ENCODE measurements at places on chromosomes 3 and 15. TPM values are rescaled to one million over a fixed set of nuclear protein-coding genes. Genes with fewer than 3 reads are reported as not detected.

DNA sequence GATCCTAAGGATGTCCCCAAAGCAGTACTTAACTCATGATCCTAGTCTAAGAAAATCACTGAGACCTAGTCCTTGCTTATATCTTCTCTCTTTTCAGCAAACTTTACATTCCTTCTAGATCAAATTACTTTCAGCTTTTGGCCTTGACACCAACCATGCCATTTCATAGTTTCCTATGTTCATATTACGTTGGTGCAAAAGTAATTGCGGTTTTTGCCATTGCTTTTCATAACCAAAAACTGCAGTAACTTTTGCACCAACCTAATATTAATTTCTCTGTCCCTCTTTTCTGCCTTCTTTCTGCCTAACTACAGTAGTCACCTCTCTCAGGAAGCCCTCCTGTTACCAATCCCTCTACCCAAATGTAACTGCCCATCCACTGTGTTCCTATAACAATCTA, 36.8 kb downstream of the CCDC191 start:
- DNase-seq, result no peak

GRCh38 chr15:22979238-22980188, 655 bp downstream of the CYFIP1 start:
- peak; percentile 60 for DNase-seq

The CHRFAM7A gene
- not detected for polyA plus RNA-seq

The CADM2 gene
- polyA plus RNA-seq, result not detected

DNA sequence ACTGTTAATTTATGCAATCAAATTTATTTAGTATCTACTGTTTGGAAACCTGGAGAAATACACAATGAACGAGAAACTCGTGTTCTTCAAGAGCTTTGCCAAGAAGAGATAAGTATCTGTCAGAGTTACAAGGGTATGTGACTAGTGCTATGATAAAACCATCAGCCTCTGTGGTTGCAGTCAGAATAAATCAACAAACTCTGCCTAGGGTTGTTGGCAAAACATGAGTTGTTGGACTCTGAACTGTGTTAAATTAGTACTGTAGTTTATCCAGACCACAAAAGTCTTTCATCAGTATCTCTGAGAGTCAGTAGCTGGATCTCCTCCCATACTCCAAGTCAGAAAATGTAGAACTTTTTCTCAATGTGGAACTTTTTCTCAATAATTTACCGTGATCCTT, 918.4 kb downstream of the NAALADL2 start:
- DNase-seq, result peak; percentile 1

DNA sequence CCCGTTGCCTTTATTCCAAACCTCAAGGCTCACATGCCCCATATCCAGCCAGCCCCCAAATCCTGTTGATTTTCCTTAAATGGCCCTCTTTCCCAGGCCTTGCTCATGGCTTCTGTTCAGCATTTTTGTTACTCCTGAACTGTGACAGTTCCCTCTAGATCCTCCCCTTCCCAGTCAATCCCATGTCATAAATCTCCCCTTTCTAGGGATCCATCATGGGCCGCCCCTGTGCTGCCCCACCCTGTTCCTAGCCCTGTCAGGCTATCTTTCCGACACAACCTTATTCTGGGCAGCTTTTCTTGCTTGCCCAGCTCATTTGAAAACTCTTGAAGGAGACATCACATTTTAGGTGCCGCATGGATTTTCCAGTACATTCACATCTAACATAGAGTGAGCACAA, 84.8 kb downstream of the TLE3 start:
- no peak for DNase-seq

The PRR20G gene
- polyA plus RNA-seq, result not detected

GRCh38 chr3:6097556-6097955, 763.4 kb upstream of the GRM7 start:
- no peak for DNase-seq

The COPG1 gene
- 98.1 TPM for polyA plus RNA-seq

DNA sequence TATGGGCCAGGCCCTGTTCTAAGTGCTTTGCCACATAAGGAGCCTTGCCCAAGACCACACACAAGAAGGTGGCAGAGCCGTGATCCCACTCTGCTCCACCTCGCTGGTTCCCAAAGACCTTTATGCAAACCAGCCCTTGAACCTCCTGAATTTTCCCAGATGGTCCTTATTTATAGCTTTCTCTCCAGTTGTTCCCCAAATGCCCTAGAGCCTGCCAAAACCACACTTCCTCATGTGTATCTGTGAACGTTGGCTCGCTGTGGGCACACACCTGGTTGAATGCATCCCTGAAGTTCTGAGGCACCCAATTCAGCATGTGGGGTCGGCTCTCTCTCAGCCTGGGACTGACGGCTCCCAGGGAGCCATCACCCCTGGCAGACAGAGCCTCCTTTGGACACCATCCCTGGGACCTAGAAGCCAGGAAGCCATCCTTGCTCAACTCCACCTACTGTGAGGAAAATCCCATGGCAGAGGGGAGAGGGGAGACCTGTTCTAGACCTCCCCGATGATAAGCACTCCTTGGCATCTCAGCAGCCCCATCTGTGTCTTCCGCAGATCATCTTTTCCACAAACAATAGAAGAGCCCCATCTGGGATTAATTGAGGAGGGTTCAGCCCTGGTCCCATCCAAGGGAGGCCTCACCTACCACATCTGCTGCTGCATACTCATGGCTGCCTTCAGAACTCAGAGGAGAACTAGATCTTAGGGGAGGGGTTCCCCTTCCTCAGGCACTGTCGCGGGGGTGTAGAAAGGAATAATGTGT, 42.3 kb upstream of the LIMD1 start:
- no peak for DNase-seq

GRCh38 chr3:149263856-149264255, 42.2 kb upstream of the CP start:
- no peak for DNase-seq

DNA sequence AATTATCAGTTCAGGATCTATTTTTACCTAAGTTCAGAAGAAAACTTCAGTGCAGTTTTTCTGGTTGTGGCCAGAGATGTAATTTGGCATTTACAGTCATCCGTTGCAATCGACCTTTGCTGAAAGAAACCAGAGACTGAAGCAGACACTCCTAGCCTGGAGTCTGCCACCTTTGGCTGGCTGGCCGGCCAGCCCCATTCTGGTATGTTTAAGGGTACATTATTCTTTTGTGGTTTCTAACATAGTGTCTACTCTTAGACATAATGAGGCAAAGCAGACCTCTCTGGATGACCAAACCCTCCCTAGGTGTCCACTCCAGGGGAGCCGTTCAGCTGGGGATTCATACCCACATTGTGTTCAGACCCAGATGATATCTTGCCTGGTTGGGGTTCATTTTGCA, 275.9 kb upstream of the TPM1 start:
- no peak for DNase-seq

GRCh38 chr3:66499881-66500575, 794 bp downstream of the LRIG1 start:
- DNase-seq, result peak; percentile 1

The CSPG4 gene
- 5.9 TPM for polyA plus RNA-seq

The RTP1 gene
- not detected for polyA plus RNA-seq

- no peak for DNase-seq
Observed at GRCh38 chr3:197028728-197029510, 698 bp downstream of the MELTF start.

- peak; percentile 78 for DNase-seq
Observed at GRCh38 chr3:64185436-64185835, 39.8 kb downstream of the PRICKLE2 start.

The SNTN gene
- not detected for polyA plus RNA-seq

The AGBL1 gene
- polyA plus RNA-seq, result not detected

DNA sequence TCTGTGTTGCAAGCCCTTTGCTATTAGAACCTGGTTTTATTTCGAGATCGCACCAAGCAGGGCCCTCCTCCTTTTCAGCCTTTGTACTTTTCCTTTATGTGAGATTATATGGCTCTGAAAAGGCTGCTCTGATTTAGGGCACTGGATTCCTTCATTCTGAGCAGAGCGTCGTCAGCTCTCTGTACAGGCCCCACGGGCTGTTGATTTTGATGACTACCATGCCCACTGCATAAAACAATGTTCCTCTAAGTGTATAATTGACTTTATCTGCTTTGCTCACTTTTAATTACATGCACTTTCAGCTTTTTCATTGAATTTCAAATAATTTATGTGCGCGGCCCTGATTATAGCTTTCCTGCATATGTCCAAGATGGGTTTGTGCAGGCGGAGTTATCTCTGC, 4.4 kb upstream of the PSMD6 start:
- no peak for DNase-seq

The CCK gene
- polyA plus RNA-seq, result 0.99 TPM

The CSPG5 gene
- polyA plus RNA-seq, result 0.19 TPM

The VILL gene
- polyA plus RNA-seq, result 1.8 TPM

GRCh38 chr15:29283381-29283780, 13.8 kb upstream of the NSMCE3 start:
- no peak for DNase-seq

The POTEB gene
- polyA plus RNA-seq, result not detected

GRCh38 chr3:60178931-60179653, 1072.2 kb downstream of the FHIT start:
- DNase-seq, result no peak

DNA sequence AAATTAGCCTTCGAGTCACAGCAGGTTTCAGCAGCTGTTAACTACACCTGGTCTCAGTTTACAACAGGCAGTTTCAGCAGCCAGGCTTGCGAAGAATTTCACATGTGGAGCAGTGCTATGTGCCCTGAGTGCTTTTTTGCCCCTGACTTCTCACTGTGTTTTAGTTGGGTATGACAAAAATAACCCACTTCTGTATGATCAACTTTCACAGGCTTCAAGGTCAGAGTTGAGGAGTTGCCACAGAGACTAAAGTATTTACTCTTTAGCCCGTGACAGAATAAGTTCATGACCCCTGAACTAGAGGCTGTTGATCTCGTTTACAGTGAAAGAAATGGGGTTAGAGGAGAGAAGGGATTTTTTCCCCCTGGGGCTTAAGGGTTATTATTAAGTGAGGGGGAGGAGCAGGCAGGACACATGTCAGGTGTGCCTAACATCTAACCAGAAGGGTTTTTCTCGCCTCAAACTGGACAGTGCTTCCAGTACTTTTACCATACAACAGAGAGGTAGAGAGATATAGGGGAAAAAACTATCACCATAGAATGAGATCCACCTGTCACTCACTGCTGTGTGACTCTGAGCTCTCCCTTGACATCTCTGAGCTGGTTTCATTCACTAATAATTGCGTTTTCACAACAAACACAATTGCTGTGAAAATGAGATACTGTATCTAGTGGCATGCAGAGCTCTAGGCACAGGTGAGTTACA, 14.0 kb upstream of the TOPBP1 start:
- no peak for DNase-seq

- DNase-seq, result no peak
Observed at GRCh38 chr3:8574040-8574669, 70.4 kb downstream of the SSUH2 start.

The SENP8 gene
- 2.0 TPM for polyA plus RNA-seq

The ROBO2 gene
- not detected for polyA plus RNA-seq

DNA sequence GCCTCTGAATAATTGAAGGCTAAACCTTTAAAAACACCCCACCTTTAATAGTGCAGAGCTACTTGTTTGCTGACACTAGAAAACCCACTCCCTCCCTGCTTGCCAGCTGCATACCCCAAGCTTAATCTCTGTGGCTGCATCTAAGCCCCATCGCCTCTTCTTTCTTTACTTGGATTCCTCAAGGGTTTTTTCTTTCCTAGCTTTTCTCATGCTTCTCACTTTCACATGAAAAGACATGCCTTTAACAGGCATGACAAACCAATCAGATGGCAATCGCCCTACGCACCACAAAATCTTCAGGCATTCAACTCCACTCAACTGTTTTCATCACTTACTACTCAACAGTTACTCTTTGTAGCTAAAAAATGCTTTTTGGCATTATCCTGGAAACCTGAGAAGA, 77.5 kb downstream of the PLD1 start:
- no peak for DNase-seq

DNA sequence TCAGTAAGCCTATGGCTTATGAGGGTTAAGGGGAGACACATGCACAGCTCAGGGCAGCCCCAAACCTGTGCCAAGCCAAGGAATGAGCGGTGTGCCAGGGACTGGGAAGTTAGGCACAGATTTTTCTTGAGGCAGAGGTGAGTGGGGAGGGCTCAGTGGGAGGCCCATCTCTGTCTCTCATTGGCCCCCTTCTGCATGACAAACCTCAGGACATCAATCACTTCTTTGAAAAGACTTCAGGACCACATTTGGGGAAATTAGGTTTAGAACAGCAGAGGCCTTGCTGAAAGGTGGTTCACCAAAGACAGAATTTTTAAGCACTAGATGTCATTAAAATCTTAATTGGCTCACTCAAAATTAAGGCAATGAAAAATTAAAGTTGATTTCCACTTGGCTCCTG, 57.2 kb downstream of the RAB11A start:
- DNase-seq, result no peak

DNA sequence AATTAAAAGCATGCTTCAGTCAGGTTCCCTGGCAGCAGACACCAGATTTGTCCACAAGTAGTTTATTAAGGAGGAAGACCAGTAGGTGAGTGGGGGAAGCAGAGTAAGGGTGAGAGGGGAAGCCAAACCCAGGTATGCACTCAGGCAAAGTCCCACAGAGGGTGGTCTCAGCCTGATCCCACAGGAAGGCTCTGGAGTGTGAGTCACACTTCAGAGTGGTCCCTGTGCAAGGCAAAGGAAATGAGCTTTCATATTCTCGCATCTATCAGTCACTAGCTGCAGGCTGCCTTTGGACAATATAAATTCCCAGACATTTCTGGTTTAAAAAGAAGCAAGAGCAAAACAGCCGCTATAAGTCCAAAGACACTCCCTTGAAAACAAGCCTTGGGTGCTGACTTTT, 78.5 kb downstream of the TRANK1 start:
- DNase-seq, result peak; percentile 32

The LRRC31 gene
- polyA plus RNA-seq, result not detected

The GCSAM gene
- 3.5 TPM for polyA plus RNA-seq

DNA sequence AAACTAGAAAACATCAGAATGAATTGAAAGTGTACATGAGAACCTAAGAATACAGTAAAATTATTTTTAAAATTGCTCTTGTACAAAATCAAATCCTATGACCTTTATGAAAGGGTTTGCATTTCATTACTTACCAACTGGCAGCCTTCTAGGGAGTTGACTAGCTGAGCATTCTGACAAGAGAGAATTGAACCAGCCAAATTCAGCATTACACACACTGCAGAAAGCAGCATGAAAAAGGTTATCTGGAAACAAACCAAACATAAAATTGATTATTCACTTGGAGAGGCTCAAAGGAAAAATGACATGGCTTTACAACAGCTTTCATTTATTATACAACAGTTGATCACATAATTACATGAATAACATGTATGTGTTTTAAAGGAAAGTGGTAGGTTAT, 17.4 kb downstream of the NSMCE3 start:
- no peak for DNase-seq
